Activated B cell treated with CpG ODN at 0.5 μM for 24 hours (primary cell): ENCODE measurements at places on chromosomes 16 and 17. TPM values are rescaled to one million over a fixed set of nuclear protein-coding genes. Genes with fewer than 3 reads are reported as not detected.

- no peaks in the 10 kb centered on the region for H3K27me3 ChIP-seq
- H3K4me1 ChIP-seq, result peaks cover 32% of the 10 kb centered on the region
- peaks cover 79% of the 10 kb centered on the region for H3K36me3 ChIP-seq
- no peak overlapping the region for H3K27ac ChIP-seq
These were observed 18.4 kb downstream of the PARN start for GRCh38 chr16:14611660-14612059.

DNA sequence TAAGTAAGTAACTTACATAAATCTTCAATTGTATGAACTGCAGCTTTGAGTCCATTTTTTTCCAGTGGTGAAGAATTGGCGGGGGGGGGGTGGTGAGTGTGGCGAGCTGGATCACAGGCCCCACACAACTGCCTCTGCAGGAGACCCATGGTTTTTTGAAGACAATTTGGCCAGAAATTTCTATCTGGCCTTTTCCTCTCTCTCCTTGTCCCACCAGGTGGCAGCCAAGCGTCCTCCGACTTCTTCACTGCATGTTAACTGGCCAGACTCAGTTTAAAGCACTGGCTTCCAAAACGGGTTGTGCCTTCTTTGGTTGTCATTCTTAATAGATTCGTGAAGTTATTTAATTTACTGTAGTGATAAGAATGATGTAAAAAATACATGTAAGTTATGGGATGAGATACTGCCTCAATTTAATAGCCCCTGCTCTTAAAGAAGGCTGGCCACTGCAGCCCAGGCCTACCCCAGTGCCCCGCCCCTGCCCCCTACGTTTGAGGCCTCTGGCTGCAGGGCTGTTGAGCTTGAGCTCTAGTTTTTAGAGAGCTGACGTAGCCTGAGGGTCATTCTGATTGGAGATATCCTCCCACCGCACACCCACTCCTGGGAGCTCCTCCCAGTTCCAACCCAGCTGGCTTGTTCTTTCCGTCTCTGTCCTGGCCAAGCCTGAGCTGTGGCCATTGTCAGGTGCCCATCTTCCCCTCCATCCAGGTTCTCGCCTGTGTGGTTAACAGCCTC is 36.4 kb downstream of the AKAP1 start:
- H3K27me3 ChIP-seq, result no peaks in the 10 kb centered on the region
- no peak overlapping the region for H3K4me3 ChIP-seq
- no peak overlapping the region for H3K27ac ChIP-seq
- DNase-seq, result no peak

DNA sequence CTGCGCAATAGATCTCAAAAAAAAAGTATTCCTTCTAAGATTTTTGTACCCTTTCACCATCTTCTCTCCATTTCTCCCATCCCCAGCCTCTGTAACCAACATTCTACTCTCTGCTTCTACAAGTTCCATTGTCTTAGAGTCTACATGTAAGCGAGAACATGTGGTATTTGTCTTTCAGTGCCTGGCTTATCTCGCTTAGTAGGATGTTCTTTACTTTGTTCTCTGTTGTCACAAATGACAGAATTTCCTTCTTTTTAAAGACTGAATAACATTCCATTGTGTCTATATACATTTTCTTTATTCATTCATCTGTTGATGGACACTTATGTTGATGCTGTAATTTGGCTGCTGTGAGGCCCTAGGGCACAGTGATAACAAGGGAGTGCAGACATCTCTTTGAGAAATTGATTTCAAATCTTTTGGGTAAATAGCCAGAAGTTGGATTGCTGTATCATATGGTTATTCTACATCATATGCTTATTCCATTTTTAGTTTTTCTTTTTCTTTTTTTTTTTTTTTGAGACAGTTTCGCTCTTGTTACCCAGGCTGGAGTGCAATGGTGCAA is 37.7 kb upstream of the MYH10 start:
- no peaks in the 10 kb centered on the region for H3K4me1 ChIP-seq
- H3K27ac ChIP-seq, result no peak overlapping the region
- H3K4me3 ChIP-seq, result no peak overlapping the region
- no peak for DNase-seq

- no peak overlapping the region for H3K4me3 ChIP-seq
- H3K27ac ChIP-seq, result no peak overlapping the region
These were observed 11.7 kb downstream of the CCDC57 start for GRCh38 chr17:82200743-82201497.

DNA sequence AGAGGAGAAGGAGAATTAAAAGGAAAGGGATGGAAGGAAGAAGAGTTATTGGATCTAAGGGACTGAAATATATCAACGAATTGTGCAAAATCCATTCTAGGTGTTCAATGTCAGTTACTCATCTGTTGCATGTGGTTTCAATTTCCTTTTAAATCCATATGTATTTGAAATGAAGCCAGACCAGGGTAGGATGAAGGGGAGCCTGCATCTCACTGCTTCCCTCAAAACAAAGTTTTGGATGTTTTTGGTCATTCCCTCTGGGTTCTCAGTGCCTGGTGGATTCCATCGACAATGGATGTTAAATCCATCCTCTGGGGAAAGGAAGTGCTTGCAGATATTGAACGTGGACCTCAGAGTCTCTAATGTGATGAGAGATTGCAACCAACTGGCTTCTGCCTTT is 103.5 kb upstream of the XYLT1 start:
- no peak overlapping the region for H3K27ac ChIP-seq
- DNase-seq, result no peak
- H3K36me3 ChIP-seq, result no peaks in the 10 kb centered on the region
- H3K27me3 ChIP-seq, result peaks cover 1% of the 10 kb centered on the region
- H3K4me1 ChIP-seq, result no peaks in the 10 kb centered on the region
- H3K4me3 ChIP-seq, result no peak overlapping the region

The ADAM11 gene
- total RNA-seq, result 0.09 and 0.10 TPM in 2 replicates

DNA sequence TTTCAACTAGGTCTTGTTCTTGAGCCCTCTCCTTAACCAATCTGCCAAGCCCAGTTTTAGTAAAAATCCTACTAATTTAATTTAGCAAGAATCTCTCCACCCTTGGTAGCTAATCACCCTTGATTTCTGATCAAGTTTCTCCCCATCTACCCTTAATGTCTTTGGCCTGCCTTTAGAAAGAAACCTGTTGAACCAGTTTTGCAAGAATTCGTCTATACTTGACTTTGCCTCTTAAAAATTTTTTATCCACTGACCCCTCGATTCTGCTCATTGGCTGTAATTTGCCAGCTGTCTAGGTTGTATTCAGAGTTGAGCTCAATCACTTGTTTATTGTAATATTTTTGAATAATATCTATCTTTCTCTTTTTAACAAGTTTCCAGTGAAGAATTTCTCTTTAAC is 1138.5 kb downstream of the CDH11 start:
- no peaks in the 10 kb centered on the region for H3K27me3 ChIP-seq
- no peak for DNase-seq
- no peaks in the 10 kb centered on the region for H3K4me1 ChIP-seq
- no peak overlapping the region for H3K27ac ChIP-seq

DNA sequence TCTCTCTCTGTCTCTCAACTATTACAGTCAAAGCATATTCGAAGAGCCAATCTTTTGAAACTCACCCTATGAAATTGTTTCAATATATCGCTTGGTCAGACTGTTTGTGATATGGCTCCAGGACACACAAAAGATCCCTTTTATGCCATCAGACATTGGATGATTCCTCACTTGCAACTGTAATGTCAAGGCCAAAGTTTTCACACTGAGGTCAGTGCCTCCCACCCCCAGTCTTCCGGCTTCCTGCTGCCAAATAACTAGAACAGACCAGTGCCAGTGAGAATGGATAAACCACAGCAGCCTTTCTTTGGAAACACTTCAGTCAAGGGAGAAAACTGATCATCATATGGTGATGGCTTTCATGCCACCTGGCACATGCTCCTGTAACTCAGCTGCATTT is 321.9 kb upstream of the ZFHX3 start:
- H3K4me3 ChIP-seq, result no peak overlapping the region
- no peaks in the 10 kb centered on the region for H3K36me3 ChIP-seq
- H3K27me3 ChIP-seq, result no peaks in the 10 kb centered on the region
- DNase-seq, result no peak
- H3K27ac ChIP-seq, result no peak overlapping the region
- H3K4me1 ChIP-seq, result no peaks in the 10 kb centered on the region

The PSMD11 gene
- 115 and 117 TPM in 2 replicates for total RNA-seq

GRCh38 chr17:8482546-8482945 is 46.9 kb downstream of the NDEL1 start:
- no peak overlapping the region for H3K4me3 ChIP-seq

DNA sequence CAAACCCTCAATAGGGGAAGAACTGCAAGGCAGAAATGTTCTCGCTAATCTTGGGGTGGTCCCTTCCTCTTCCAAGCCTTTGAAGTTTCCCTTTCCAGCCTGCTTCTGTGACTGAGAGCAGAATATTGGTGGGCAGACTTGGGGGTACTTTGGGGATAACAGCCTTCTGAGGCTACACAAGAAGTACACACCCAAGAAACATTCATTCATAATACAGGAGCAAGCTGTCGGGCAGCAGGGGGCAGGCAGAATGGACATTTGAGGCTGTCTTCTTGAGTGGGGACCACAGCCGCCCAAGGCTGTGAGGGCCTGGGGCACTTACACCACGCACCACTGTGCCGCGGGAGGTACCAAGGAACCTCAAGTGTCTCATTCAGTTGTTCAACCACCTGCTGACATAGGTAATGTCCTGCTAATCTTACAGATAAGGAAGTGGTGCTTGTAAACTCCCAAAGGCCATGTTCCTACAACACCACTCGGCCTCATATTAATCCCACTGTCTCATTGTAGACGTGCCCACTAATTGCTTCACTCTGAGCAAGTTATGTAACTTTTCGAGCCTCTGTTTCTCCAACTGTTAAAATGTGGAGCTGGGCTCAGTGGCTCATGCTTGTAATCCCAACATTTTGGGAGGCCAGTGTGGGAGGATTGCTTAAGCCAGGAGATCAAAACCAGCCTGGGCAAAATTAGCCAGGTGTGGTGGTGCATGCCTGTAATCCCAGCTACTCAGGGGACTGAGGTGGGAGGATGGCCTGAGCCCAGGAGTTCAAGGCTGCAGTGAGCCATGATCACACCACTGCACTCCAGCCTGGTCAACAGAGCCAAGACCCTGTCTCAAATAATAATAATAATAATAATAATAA is 2.5 kb upstream of the MRPS23 start:
- H3K36me3 ChIP-seq, result peaks cover 19% of the 10 kb centered on the region
- H3K4me3 ChIP-seq, result peak overlapping the region; percentile 75
- H3K4me1 ChIP-seq, result peaks cover 38% of the 10 kb centered on the region
- peaks cover 2% of the 10 kb centered on the region for H3K27me3 ChIP-seq
- no peak for DNase-seq

- peaks cover 13% of the 10 kb centered on the region for H3K27me3 ChIP-seq
- no peaks in the 10 kb centered on the region for H3K4me1 ChIP-seq
- no peak overlapping the region for H3K27ac ChIP-seq
- no peak overlapping the region for H3K4me3 ChIP-seq
- DNase-seq, result no peak
- H3K36me3 ChIP-seq, result no peaks in the 10 kb centered on the region
These were observed 210.6 kb downstream of the HAPSTR1 start for GRCh38 chr16:9302072-9302471.

The NTN1 gene
- 1.0 and 1.1 TPM in 2 replicates for total RNA-seq

DNA sequence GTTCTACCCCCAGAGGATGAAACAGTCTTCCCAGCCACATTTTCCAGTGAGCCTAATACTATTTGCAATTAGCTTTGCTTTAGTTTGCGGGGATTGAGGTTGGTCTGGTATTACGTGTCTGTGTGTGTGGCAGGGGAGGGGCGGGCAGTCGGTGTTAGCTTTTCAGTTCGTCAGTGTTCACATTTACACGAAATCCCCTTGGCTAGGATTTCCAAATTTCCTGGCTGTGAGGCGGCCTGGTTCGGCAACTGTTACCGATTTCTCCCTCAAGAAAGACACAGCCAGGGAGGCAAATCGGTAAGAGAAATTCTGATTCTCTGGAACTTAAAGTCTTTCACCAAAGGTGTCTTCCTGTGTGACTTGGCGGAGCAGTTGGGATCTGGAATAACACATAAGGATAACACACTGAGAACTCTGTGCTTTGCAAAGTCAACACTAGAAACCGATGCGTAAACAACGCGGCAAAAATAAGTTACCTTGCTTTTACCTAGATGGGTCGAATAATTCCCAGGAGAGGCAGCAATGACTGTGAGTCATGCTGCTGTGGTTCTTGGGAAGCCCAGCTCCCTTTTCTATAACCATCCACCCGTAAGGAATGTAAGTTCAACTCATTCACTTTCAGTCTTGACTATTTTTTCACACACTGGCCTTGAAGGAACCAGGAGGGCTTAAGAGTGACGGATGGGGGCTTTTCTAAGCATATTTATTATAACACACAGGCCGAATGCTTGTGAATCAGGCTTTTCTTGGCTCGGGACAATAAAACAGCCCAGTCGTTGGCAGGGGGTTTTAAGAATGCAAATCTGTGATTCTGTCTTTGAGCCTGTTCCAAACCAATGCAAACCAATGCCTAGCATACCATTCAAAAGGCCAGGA is 24.2 kb downstream of the GPRC5B start:
- H3K4me1 ChIP-seq, result no peaks in the 10 kb centered on the region
- H3K27me3 ChIP-seq, result peaks cover 4% of the 10 kb centered on the region
- no peaks in the 10 kb centered on the region for H3K36me3 ChIP-seq
- H3K27ac ChIP-seq, result no peak overlapping the region
- no peak for DNase-seq

- H3K27ac ChIP-seq, result no peak overlapping the region
- peaks cover 12% of the 10 kb centered on the region for H3K36me3 ChIP-seq
- DNase-seq, result peak; percentile 53
- no peaks in the 10 kb centered on the region for H3K27me3 ChIP-seq
- peaks cover 15% of the 10 kb centered on the region for H3K4me1 ChIP-seq
- peak overlapping the region; percentile 73 for H3K4me3 ChIP-seq
These were observed 685 bp downstream of the FASN start for GRCh38 chr17:82097184-82097918.

The EEF2KMT gene
- 14.9 and 15.3 TPM in 2 replicates for total RNA-seq

The SMTNL2 gene
- total RNA-seq, result not detected in 2 replicates

- no peak overlapping the region for H3K27ac ChIP-seq
- H3K27me3 ChIP-seq, result peaks cover 12% of the 10 kb centered on the region
- DNase-seq, result no peak
These were observed 108.9 kb downstream of the GNAO1 start for GRCh38 chr16:56300242-56300623.

DNA sequence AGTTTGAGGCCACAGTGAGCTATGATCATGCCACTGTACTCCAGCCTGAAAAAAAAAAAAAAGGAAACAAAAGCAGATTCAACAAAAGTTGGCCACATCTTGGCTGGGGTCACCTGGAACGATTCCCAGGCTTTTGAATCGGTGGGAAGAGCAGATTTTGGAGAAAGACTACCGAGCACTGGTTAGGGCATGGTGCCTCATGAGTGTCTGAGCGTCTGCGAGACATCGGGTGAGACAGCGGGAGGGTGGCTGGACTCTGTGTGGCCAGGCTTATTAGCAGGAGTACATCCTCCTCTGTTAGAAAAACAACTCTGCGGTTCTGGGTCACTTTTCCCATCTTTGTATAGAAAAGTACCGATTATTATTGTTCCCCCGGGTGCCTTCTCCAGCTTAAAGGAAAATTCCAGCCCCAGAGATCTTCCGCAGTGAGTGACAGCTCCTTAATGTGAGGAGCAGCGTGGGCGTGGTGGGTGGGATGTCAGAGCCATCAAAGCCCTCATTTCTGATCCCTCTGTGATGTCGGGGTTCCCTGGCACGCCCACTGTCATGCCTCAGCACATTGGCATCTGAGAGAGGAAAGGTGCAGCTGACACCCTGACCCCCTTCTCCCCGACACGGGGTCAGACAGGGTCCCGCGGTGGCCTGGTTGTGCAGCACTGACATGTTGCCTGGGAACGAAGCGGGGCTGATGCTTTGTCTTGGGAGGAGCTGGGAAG is 6.9 kb downstream of the RGS9 start:
- H3K4me3 ChIP-seq, result no peak overlapping the region
- no peaks in the 10 kb centered on the region for H3K4me1 ChIP-seq
- no peak for DNase-seq
- peaks cover 9% of the 10 kb centered on the region for H3K27me3 ChIP-seq
- H3K27ac ChIP-seq, result no peak overlapping the region

- no peak overlapping the region for H3K27ac ChIP-seq
- no peaks in the 10 kb centered on the region for H3K36me3 ChIP-seq
- no peak for DNase-seq
- H3K4me3 ChIP-seq, result no peak overlapping the region
- no peaks in the 10 kb centered on the region for H3K4me1 ChIP-seq
These were observed 9.2 kb downstream of the KRT33B start for GRCh38 chr17:41360296-41360995.
